Esophagus squamous epithelium (tissue), 5 donors: ENCODE measurements at places on chromosomes 13 and 19. TPM values are rescaled to one million over a fixed set of nuclear protein-coding genes. Genes with fewer than 3 reads are reported as not detected.

GRCh38 chr19:37988758-37989635 lies 82.0 kb downstream of the SIPA1L3 start:
- H3K27me3 ChIP-seq = no peaks in the 10 kb centered on the region
- H3K27ac ChIP-seq = no peak overlapping the region
- no peaks in the 10 kb centered on the region for H3K36me3 ChIP-seq
- DNase-seq = no peak

DNA sequence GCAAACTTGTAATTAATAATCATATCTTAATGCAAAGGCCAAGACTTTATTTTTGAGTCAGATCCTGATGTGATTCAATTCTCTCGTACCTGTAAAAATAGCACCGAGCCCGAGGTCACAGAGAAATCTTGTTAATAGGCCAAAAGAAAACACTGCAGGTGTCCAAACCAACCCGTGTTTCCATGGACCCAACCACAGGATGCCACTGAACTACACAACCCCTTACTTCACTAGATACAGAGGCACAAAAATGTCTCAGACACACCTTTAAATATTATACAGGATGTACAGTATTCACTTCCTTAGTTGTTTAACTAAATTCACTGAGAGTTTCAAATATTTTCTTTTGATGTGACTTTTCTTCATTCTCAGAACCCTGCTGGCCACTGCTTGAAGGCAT lies 530.9 kb downstream of the MYO16 start:
- no peak for DNase-seq
- peak overlapping the region; percentile 36 for H3K27ac ChIP-seq
- no peaks in the 10 kb centered on the region for H3K36me3 ChIP-seq
- no peaks in the 10 kb centered on the region for H3K27me3 ChIP-seq
- H3K4me1 ChIP-seq = peaks cover 28% of the 10 kb centered on the region

DNA sequence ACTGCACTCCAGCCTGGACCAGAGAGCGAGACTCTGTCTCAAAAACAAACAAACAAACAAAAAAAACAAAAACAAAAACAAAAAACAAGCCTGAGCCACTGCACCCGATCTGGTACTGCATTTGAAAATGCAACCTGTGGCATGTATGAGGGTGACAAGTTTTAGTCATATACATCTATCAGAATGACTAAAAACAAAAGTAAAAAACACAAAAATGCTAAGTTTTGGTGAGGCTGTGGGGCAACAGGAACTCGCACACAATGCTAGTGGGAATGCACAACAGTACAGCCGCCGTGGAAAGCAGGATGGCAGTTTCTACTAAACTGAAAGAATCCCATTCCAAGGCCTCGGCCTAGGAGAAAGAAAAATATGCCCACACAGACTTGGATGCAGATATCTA lies 7.8 kb downstream of the EBPL start:
- no peaks in the 10 kb centered on the region for H3K27me3 ChIP-seq
- H3K4me1 ChIP-seq = no peaks in the 10 kb centered on the region
- no peak overlapping the region for H3K27ac ChIP-seq
- no peak overlapping the region for H3K4me3 ChIP-seq
- DNase-seq = no peak

- H3K4me3 ChIP-seq = no peak overlapping the region
- no peak for DNase-seq
- H3K27ac ChIP-seq = no peak overlapping the region
- H3K27me3 ChIP-seq = no peaks in the 10 kb centered on the region
- no peaks in the 10 kb centered on the region for H3K4me1 ChIP-seq
Measured at GRCh38 chr19:40974633-40975037, 16.4 kb upstream of the CYP2B6 start.

- H3K4me3 ChIP-seq = peak within 1 kb of the TSS; percentile 97
- no peak for DNase-seq
- no peaks in the 10 kb centered on the region for H3K36me3 ChIP-seq
- H3K4me1 ChIP-seq = peaks cover 19% of the 10 kb centered on the region
- no peaks in the 10 kb centered on the region for H3K27me3 ChIP-seq
Measured at GRCh38 chr13:44575741-44576350, at the start of gene TSC22D1. Gene TSC22D1 (minus strand): TSS chr13:44576330. CDS start chr13:44576074, 256 bp downstream.

DNA sequence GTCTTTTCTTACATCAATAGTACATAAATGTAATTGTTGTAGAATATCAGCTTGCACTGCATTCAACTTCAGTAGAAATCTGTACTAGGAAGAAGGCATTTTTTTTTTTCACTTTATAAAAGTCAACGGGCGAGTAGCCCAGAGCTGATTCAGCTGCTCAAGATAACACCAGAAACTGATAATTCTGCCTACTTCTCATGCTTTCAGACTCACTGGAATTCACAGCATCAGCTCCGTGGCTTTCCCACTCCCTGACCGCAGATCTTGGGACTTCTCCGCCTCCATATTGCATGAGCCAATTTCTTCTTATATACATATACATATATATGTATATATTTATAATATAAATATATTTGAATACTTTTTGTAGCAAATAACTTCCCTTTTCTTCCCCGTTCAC lies 263.1 kb upstream of the RXFP2 start:
- H3K27me3 ChIP-seq = no peaks in the 10 kb centered on the region
- no peaks in the 10 kb centered on the region for H3K36me3 ChIP-seq
- no peak for DNase-seq
- H3K4me1 ChIP-seq = no peaks in the 10 kb centered on the region
- no peak overlapping the region for H3K27ac ChIP-seq

The CACNG7 gene
- not detected for total RNA-seq

The CGB3 gene
- not detected for total RNA-seq

The CPB2 gene
- total RNA-seq = not detected

The ZNF541 gene
- 0.04 TPM for total RNA-seq

The NUDT15 gene
- 12.4 TPM for total RNA-seq
